Neural progenitor cell (in vitro differentiated cells): ENCODE measurements at places on chromosomes 1 and 21. TPM values are rescaled to one million over a fixed set of nuclear protein-coding genes. Genes with fewer than 3 reads are reported as not detected.

Gene TARDBP
- total RNA-seq = 170 and 202 TPM in 2 replicates

Gene LRRC39
- 0.54 and 0.87 TPM in 2 replicates for total RNA-seq

Gene CRP
- not detected in 2 replicates for total RNA-seq

Gene KCNT2
- 24.1 and 29.8 TPM in 2 replicates for total RNA-seq

Gene TMCO4
- 0.30 and 0.40 TPM in 2 replicates for total RNA-seq

Gene MAST2
- 5.5 and 20.3 TPM in 2 replicates for total RNA-seq

Gene CNKSR1
- 7.8 and 13.0 TPM in 2 replicates for total RNA-seq

Gene FAM163A
- 0.11 and 0.40 TPM in 2 replicates for total RNA-seq

Gene CACHD1
- 49.9 and 61.0 TPM in 2 replicates for total RNA-seq

Gene LORICRIN
- not detected in 2 replicates for total RNA-seq

Gene LCE2A
- not detected in 2 replicates for total RNA-seq

Gene GOLT1A
- total RNA-seq = 1.2 TPM in 1 of 2 replicates, not detected in the other

Gene NHLH2
- 0.17 and 0.56 TPM in 2 replicates for total RNA-seq

Gene TPM3
- 408 and 596 TPM in 2 replicates for total RNA-seq

Gene LCE1D
- total RNA-seq = not detected in 2 replicates

Gene SPRR5
- not detected in 2 replicates for total RNA-seq

Gene S1PR1
- 7.4 and 8.7 TPM in 2 replicates for total RNA-seq

Gene CLDN17
- not detected in 2 replicates for total RNA-seq

Gene ZNF593OS
- 0.67 and 2.1 TPM in 2 replicates for total RNA-seq

Gene TMOD4
- not detected in 2 replicates for total RNA-seq

Gene CDK18
- 14.1 and 25.5 TPM in 2 replicates for total RNA-seq

Gene PCSK9
- total RNA-seq = 4.5 and 13.7 TPM in 2 replicates

Gene MFAP2
- total RNA-seq = 68.8 and 160 TPM in 2 replicates

Gene RAB7B
- total RNA-seq = 0.22 TPM in 1 of 2 replicates, not detected in the other

Gene OPRD1
- 0.37 and 0.77 TPM in 2 replicates for total RNA-seq

Gene SELL
- total RNA-seq = not detected in 2 replicates

Gene GJC2
- total RNA-seq = 0.25 TPM in 1 of 2 replicates, not detected in the other

Gene TTLL10
- 0.22 TPM in 1 of 2 replicates, not detected in the other for total RNA-seq

Gene TMPRSS3
- not detected in 2 replicates for total RNA-seq

Gene CLEC20A
- not detected in 2 replicates for total RNA-seq

Gene USH2A
- total RNA-seq = 0.03 and 0.04 TPM in 2 replicates

Gene GJB5
- total RNA-seq = not detected in 2 replicates

Gene TMPRSS15
- total RNA-seq = not detected in 2 replicates

Gene EPS15
- total RNA-seq = 36.3 and 42.0 TPM in 2 replicates

Gene HENMT1
- 2.6 and 3.7 TPM in 2 replicates for total RNA-seq

Gene SHISAL2A
- 0.11 and 0.87 TPM in 2 replicates for total RNA-seq

Gene KCNJ15
- not detected in 2 replicates for total RNA-seq

Gene VASH2
- 5.2 and 10.7 TPM in 2 replicates for total RNA-seq

Gene ABCA4
- 0.87 and 1.2 TPM in 2 replicates for total RNA-seq
